ENCODE measurements at places on chromosomes 13 and 19.

DNA sequence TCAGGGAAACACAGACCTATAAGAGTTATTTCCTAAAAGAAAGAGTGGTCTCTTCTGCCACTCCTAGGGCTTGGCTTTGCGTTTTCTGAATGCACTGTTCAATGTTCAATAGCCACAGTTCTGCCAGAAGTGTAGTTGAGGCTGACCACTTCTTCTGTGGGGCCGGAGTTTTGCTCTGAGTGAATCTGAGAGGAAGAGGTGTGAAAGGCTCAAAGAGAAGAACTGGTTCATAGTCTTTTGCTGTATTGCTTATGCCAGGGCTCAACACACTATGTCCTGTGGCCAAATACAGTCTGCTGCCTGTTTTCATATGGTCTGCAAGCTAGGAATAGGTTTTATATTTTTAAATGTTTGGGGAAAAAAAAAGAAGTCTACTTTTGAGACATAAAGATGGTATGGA, 128.2 kb downstream of the STOML3 start:
- no peak for DNase-seq

GRCh38 chr13:60035874-60036273, 127.9 kb downstream of the DIAPH3 start:
- DNase-seq = no peak

DNA sequence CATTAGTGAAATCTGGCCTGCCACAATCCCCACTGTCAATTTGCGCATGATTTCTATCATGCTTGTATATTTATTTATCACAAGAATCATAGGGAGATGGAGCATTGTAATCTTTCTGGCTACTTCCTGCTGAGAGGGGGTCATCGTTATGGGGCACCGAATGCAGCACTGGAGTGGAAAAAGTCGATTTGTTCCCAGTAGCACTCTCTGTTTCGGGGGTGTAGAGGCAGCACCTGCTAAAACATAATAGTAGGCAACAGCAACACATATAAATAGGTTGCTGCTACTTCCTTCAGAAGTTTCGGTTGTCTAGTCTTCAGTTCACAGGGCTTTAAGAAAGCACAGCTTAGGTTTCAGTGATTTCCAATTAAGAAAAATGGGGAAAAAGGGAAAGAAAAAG, 23.4 kb upstream of the CEACAM21 start:
- DNase-seq = no peak

DNA sequence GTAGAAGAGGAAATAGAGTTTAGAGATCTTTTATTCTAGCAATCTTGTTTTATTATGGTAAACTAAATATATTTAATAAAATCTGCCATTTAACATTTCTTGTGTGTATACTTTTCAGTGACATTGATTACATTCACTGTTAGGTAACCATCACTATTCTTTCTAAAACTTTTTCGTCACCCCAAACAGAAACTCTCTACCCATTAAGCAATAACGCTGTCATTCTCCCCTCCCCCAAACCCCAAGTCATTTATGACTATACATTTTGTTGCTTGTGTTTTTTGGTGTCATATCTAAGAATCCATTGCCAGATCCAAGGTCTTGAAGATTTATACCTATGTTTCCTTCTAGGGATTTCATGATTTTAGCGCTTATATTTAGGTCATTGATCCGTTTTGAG, 10.6 kb downstream of the URI1 start:
- DNase-seq = no peak

GRCh38 chr19:50269653-50270052, 59.5 kb downstream of the KCNC3 start:
- DNase-seq = no peak

DNA sequence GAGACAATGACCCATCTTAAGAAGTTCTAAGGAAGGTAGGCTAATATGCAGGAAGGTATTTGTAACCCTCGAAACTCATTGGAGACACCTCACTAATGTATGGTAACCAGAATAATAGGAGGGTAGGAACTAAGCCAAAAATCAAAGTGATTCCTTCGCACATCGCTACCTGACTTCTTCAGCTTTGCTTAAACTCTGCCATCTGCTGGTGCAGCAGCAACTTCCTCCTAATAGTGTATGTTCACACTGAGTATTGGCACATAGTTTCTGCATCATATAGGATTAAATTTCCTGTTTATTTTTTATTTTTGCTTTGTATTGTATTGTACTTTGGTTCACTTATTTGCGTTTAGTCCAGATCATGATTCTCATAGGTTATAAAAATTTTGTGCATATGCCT, 676.2 kb downstream of the GPC5 start:
- DNase-seq = no peak

GRCh38 chr19:41810301-41810700, 13.9 kb downstream of the CEACAM3 start:
- no peak for DNase-seq

DNA sequence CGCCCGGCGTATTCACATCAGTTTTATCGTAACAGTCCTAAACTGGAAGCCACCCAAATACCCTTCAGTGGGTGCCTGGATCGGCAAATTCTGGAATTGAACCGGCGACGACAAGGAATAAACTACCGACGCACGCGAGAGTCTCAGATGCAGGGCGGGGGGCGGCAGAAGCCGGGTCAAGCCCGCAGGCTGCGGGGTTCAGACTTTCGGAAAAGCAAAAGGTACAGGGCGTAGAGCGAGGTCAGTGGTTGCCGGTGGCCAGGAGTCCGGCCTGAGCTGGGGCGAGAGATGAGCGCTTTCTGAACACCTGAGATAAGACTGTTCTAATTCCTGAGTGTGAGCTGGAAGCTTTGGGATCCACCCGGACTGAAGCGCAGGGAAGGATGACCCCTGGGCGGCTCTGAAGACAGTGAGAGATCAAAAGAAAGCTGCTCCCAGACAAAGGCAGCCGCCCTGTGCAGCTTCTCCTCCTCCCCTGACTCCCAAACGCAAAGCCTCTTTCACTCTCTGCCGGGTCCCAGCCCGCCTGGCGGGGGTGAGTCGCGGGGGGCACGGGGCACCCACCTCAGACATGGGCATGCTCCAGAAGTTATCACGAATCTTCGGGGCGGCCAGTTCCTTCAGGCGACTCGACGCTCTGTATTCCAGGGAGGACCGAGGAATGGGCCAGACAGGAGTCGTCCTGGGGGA, 26.2 kb upstream of the MIER2 start:
- DNase-seq = no peak

DNA sequence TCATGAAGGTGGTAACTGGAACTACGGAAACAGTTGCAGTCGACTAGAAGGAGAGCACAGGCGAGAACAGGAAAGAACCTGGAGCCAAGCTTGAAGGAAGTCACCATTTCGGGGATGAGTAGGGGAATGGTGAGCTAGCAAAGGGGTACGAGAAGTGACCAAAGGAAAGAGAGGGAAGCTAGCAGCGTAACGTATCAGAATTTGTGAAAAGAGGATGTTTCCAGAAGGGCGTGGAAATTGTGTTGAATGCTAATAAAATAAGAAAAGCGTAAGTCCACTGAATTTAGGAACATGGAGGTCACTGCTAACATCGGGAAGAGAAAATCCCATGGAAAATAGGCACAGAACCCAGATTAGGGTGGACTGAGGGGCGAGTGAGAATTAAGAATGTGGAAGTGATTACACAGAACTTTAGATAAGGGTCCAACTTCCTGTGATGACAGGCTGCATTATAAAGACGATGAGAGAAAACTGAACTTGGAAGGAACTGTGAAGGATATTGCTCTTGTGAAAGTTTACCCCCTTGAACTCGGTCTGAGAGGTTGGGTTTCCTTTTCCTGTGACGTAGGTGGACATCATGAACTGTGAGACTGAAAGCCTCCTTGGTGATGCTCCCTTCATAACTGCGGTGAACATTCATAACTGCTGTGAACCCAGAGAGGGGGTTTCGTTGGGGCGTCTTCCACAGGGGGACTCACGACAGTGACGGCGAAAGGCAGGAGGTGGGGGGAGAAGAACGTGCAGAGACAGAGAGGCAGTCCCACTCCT, 2.0 kb upstream of the FFAR2 start:
- no peak for DNase-seq

GRCh38 chr19:39301562-39301961, 5.4 kb downstream of the IFNL1 start:
- no peak for DNase-seq

GRCh38 chr19:782185-782877, 14.9 kb upstream of the PTBP1 start:
- DNase-seq = no peak

DNA sequence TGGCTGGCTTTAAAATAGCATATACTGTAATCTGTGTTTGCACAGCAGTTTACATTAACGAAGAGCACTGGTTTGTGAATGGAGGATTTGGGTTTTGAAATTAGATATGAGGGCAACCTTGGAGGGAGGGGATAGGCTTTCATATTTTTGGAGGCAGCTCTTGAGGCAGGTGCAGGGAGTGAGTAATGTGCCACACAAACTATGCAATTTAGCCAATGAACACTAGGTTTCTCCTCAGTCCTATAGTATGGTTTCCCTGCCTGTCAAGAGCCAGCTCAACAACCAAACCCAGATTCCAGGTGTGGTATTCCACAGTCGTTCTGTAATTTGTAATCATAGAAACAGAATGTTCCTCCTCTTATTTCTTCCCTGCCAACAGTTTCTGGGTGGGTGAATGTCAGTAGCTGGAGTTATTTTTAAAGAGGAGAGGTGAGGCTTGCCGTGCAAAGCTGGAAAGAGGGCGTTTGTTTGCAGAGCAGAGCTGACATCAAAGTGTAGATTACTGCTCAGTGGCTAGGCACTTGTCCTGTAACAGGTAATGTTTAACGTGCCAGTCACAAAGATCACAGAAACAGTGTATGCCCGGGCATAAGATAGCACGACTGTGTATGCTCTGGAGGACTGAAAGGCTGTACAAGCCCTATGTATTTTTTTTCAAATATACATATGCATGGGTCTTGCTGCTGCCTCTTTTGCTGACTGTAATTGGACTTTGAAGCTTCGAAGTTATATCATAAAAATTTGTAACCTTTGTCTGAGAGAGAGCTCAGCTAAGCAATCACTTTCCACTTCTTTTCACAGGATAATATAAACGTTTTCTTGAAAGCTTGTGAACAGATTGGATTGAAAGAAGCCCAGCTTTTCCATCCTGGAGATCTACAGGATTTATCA, 124.2 kb downstream of the LMO7 start:
- peak; percentile 2 for DNase-seq

DNA sequence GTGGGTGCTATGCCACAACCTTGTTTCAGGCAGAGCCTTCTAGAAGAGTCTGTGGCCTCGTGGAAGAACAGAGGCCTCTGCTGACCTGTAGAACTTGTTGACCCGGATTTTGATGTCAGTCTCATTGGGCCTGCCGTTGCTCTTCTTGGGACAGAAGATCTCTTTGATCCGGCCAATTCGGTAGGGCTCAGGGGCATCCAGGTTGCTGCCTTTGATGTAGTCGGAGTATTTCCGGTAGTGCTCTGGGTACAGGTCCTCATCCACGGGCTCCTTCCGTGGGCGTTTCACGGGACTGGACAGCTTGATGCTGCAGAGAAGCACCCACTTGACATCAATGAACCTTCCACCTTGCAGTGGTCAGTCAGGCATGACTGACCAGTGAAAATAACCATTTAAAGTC, 24.0 kb upstream of the EIF3G start:
- peak; percentile 8 for DNase-seq

- no peak for DNase-seq
Measured at GRCh38 chr19:46392252-46392801, 21.0 kb downstream of the CCDC8 start.

DNA sequence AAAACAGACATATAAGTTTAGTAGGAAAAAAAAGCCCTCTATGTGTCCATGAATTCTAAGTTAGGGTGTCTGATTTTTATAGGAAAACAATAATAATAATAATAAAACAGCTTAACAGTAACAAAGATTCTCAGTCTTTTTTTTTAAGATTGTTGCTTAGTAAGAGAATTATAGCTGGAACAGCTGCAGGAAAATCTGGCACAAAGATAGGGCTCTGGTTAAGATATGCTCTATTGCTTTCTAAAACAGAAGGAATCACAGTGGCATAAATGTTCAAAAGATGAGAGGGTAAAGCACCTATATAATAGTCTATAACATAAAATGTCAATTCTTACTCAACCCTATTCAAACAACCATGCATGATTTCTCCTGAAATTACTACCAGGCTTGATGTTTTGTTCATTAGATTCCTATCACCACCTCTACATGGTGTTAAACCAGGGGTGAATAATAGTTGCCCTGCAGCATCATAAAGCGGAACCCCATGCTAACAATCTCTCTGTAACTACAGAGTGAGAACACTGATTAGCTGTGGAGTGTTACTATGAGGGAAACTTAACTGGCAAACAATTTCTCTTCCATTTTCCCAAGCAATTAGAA, 541.4 kb upstream of the MIR17HG start:
- DNase-seq = no peak

GRCh38 chr19:13597640-13598039, 91.4 kb upstream of the CACNA1A start:
- DNase-seq = peak; percentile 41

DNA sequence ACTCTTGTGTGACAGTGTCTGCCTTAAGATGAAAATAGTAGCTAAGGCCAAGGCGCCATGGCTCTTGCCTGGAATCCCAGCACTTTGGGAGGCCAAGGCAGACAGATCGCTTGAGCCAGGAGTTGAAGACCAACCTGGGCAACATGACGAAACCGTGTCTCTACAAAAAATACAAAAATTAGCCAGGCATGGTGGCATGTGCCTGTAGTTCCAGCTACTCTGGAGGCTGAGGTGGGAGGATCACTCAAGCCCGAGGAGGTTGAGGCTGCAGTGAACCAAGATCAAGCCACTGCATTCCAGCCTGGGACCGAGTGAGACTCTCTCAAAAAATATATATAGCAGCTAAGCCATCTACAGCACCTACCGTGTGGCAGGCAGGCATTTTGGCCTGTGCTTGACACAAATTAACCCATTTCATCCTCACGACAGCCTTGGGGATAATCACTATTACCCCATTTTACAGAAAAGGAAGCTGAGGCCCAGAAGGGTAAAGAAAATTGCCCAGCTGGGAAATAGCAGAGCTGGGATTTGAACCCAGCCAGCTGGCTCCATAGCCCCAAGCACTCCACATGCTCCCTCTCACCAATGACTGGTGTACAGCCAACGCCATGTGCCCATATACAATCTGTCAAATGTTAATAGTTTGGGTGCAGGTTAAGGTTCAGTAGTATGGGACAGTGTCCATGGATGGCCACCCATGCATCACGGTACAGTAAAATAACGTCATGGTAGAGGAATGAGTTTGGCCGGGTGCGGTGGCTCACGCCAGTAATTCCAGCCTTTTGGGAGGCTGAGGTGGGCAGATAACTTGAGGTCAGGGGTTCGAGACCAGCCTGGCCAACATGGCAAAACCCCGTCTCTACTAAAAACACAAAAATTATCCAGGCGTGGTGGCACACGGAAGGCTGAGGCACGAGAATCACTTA, 3.1 kb downstream of the SLC1A5 start:
- DNase-seq = no peak

DNA sequence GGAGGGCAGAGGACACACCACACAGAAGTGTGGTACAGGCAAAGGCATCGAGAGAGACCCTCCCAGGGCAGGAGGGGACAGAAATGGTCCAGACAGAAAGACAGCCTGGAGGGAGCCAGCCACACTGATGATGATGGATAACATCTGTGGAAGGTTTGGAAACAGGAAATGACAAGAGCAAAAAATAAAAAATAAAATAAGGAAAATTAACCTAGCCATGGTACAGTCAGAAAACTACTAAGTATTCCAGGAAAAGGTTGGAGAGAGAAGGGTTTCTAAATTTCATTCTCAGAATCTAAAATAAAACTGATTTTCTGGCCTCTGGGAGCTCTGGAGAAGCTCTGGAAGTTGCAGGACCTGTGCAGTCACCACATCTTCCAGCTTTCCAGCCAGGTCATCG, 115.2 kb upstream of the VSTM2B start:
- no peak for DNase-seq

Data from activated CD4-positive, alpha-beta T cell treated with anti-CD3 and anti-CD28 coated beads, Interleukin-2, amount 50 U/mL, for 1 hour (primary cell).